ENCODE measurements at places on chromosomes 2 and 18. TPM values are rescaled to one million over a fixed set of nuclear protein-coding genes. Genes with fewer than 3 reads are reported as not detected.

TTR gene
- total RNA-seq, result not detected

SULT1C3 gene
- not detected for total RNA-seq

KYNU gene
- total RNA-seq, result 15.2 TPM

MSTN gene
- total RNA-seq, result not detected

R3HDM1 gene
- 16.2 TPM for total RNA-seq

CDH20 gene
- 0.06 TPM for total RNA-seq

DNA sequence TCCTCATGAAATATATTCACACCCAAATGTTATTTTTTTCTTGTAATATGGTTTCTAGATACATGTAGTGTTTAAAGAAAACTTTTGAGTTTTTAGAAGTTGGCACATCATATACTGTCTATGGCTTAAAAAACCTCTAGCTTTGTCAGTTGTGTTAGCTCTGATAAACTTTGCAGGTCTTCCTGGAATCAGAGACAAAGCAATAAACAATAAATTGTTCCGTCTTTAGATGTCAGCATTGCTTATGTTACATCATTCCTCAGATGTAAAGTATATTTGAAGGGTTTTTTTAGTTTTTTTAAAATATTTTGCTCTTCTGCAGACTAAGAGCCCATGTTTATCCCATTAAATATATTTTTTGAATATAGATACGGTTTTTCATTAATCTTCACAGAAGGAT, 145.1 kb downstream of the GPD2 start:
- DNase-seq, result no peak
- H3K4me3 ChIP-seq, result no peak overlapping the region
- no peaks in the 10 kb centered on the region for H3K36me3 ChIP-seq
- H3K27ac ChIP-seq, result no peak overlapping the region
- H3K4me1 ChIP-seq, result no peaks in the 10 kb centered on the region

- peaks cover 26% of the 10 kb centered on the region for H3K36me3 ChIP-seq
- H3K27ac ChIP-seq, result no peak overlapping the region
- H3K27me3 ChIP-seq, result no peaks in the 10 kb centered on the region
- no peak overlapping the region for H3K4me3 ChIP-seq
Measured at GRCh38 chr2:69847068-69847828, 17.8 kb downstream of the GMCL1 start.

GRCh38 chr2:227180770-227181169, 16.3 kb downstream of the COL4A3 start:
- H3K36me3 ChIP-seq, result no peaks in the 10 kb centered on the region
- H3K4me3 ChIP-seq, result no peak overlapping the region
- no peaks in the 10 kb centered on the region for H3K27me3 ChIP-seq
- no peaks in the 10 kb centered on the region for H3K4me1 ChIP-seq
- DNase-seq, result no peak
- no peak overlapping the region for H3K27ac ChIP-seq

- no peaks in the 10 kb centered on the region for H3K4me1 ChIP-seq
- DNase-seq, result no peak
- H3K36me3 ChIP-seq, result no peaks in the 10 kb centered on the region
- H3K27ac ChIP-seq, result no peak overlapping the region
- no peak overlapping the region for H3K4me3 ChIP-seq
Measured at GRCh38 chr2:145811276-145812164, 1291.6 kb upstream of the ZEB2 start.

DNA sequence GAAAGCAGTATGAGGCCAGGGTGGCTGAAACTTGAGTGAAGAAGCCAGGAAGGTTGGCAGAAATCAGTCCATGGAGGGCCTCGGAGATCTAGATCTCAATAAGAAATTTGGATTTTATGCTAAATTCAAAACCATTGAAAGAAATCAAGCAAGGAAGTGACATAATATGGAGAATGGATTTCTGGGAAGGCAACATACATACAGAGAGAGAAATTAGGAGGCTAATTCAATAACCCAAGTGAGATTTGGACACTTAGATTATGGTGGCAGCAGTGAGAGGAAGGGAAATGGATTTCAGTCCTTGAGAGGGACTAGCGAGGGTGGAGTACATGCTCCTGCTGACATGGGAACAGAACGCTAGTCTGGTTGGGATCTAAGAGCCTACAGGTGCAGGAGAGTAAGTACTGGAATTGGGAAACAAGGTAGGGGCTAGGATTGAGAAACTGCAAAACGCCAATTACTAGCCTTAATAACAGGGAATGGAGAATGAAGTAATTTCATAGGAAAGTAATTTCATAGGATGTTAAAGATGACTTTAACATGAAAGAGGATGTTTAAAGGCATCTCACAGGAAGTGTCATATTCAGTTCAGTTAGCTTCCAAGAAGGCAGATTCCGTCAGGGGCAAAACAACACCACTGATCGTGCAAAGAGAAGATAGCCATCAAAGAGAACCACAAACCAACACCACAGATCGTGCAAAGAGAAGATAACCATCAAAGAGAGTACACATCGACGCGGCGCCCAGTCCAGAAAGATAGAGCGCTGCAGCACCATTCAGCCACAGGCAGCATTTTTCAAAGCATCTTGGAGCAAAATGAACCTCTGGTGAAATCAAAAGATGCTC, 27.2 kb downstream of the CDKL4 start:
- no peak overlapping the region for H3K4me3 ChIP-seq
- no peaks in the 10 kb centered on the region for H3K27me3 ChIP-seq
- H3K36me3 ChIP-seq, result no peaks in the 10 kb centered on the region
- no peak for DNase-seq

GRCh38 chr18:3874125-3874524, 424.2 kb downstream of the TGIF1 start:
- peaks cover 5% of the 10 kb centered on the region for H3K4me1 ChIP-seq
- no peak overlapping the region for H3K4me3 ChIP-seq
- H3K36me3 ChIP-seq, result no peaks in the 10 kb centered on the region
- H3K27ac ChIP-seq, result no peak overlapping the region
- H3K27me3 ChIP-seq, result no peaks in the 10 kb centered on the region

- H3K27me3 ChIP-seq, result no peaks in the 10 kb centered on the region
- no peak for DNase-seq
- H3K27ac ChIP-seq, result no peak overlapping the region
- no peak overlapping the region for H3K4me3 ChIP-seq
Measured at GRCh38 chr2:162086904-162087303, 12.9 kb upstream of the DPP4 start.

GRCh38 chr2:72895154-72895553, 7.9 kb downstream of the SPR start:
- H3K27me3 ChIP-seq, result no peaks in the 10 kb centered on the region
- no peaks in the 10 kb centered on the region for H3K36me3 ChIP-seq
- no peak for DNase-seq
- no peak overlapping the region for H3K4me3 ChIP-seq
- H3K27ac ChIP-seq, result no peak overlapping the region

DNA sequence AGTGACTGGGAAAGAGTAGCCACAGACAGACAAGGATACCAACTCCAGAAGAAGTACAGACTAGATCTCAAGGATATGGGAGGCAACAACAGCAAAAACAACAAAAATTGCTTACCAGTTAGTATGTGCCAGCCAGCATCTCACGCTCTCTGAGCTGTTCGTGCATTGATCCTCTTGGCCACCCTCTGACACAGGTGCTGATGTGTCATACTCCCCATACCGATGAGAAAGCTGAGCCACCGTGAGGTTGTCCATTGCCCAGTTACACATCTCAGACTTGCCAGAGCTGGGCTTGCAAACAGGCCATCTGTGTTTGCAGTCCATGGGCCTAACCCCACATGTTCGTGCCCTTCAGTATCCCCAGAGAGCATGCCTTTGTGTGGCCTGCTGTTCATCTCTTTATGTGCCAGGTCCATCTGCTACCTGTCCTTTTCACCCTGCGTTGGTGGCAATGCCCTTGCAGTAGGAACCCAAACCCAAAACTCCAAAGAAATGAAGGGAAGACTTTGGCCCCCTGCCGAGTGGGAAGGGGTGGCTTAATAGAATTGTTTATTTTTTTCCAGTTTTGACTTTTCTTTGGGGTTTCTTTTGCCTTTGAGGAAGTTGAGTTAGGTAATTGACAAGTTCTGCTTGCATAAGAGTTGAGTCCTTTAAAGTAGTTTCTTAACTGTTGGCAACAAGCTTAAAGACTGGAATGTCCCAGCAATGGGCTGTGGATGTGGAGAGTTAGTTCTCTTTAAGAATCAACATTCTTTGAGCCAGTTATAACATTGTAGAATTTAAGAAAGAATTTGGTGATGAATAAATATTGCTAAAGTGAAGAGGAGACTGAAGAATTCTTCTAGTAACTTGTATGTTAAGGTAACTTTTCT, 46.7 kb downstream of the LYPD6B start:
- peak overlapping the region; percentile 2 for H3K27ac ChIP-seq
- H3K4me3 ChIP-seq, result no peak overlapping the region

GRCh38 chr2:222912117-222912516, 51.3 kb downstream of the ACSL3 start:
- peak; percentile 45 for DNase-seq
- H3K36me3 ChIP-seq, result peaks cover 26% of the 10 kb centered on the region
- H3K27ac ChIP-seq, result peak overlapping the region; percentile 53
- H3K4me3 ChIP-seq, result no peak overlapping the region
